ENCODE measurements at places on chromosomes 5 and 9.

DNA sequence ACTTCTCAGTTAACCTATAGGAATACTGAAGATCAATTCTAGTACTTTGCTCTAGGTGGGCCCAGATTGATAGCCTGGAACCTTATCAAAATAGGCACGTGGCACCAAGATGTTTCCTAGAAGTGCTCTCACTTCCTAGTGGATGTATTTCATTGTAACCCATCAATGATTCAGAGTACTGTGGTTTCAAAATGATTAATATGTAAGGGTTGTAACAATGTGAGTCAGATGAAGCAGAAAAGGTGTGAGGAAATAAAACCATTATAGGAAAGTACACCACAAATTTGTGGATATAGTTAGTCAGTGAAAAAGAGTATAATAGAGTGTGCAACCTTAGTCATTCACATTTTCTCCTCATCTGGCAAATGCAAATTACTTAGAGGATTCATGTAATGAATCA lies 177.3 kb upstream of the FST start:
- DNase-seq, result peak; percentile 68

DNA sequence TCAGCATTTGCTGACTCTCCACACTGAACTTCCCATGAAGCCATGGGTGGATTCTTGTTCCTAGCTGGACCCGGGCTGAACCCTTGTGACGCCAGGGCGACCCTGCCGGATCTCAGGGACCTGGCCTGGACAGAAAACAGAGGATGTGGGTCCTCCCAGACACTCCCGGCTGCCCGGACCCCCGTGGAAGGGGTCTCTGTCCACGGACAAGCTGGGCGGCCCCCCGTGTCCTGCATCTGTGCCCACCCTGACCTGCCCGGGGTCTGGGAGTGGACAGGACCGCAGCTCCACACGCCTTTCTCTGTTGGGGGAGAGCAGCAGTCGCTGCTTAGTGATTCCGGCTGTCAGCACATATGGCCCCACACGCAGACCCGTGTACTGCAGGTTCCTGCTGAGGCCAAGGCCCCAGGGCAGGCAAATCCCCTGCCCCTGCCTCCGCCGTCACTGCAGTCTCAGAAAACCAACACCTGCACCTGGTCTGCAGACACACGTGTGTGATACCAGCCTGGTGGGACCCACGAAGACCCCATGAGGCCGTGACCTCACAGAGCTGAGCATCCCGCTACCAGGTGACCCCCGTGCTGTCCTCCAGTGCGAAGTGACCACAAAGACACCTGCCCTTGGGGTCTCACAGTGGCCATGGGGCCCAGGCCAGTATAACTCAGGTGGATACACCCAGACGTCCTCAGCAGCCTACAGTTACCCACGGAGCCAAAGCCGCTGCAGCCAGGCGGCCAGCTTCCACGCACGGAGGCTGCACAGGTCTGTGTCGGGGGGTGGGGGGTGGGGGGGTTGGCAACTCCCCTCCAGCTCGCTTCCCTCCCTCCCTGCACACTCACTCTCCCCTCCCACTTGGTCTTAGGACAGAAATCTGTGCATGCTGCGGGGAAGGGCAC lies 50.6 kb downstream of the NKD2 start:
- DNase-seq, result no peak

DNA sequence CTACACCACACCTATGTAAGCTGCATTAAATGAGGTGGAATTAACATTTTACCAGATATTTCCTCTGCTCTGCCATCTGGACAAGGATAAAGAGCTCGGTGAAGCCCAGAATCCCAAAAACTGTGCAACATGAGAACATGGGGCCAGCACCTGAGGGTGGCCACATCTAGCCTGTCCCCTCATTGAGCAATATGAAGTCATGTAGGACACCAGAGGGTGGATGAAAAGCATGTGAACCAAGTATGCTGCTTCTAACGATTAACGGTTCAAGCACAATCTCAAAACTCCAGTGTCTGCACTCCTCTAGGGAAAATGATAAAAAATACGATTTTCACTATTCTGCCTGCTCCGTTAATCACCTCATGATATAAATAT lies 545.8 kb downstream of the EBF1 start:
- no peak for DNase-seq

DNA sequence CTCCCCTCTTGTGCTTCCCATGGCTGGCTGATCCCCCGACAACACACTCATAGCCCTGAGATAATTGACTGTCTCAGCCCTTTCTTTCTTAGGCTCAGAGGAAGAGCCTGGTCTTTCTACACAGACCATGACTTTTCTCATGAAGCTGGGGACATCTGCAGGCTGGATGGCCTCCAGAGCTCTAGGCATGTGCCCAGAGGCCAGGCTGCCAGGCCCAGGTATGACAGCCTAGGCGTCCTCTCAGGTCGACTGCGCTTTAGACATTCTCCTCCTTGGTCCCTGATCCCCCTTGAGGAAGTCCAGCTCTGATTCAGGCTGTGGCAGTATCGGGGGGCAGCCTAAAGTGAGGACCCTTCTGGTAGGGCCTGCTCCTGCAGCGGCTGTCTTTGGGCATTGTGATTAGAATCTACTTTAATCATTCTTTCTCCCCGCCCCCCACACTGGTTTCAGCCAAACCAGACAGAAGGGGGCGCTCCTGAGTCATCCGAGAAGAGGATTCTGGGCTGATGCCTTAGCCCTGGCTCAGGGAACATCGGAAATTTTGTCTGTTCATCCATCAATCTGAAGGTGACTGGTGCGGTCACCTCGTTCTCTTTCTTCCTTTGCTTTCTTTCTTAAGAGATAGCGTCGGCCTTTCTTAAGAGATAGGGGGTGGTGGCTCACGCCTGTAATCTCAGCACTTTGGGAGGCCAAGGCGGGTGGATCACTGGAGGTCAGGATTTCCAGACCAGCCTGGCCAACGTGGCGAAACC lies 66.5 kb upstream of the HSPA9 start:
- peak; percentile 70 for DNase-seq

- DNase-seq, result no peak
Observed at GRCh38 chr5:91477408-91477807, 94.3 kb upstream of the ARRDC3 start.

DNA sequence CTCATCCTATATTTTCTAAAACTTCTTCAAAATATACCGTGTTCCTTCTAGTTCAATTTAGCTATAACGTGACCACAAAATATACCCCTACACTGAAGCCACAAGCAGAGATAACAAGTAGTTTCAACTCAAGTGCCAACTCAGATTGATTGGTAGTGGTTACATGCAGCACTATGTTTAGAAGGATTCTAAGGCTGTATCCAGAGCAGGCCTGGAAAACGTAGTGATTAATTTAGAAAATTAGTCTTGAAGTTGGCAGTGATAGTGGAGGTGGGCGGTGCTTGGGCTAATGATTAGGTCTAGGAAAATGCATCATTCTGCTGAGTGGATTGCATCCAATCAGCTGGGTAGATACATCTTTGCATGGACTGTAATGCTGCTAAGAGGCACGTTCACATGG lies 61.5 kb downstream of the MAMDC2 start:
- no peak for DNase-seq

DNA sequence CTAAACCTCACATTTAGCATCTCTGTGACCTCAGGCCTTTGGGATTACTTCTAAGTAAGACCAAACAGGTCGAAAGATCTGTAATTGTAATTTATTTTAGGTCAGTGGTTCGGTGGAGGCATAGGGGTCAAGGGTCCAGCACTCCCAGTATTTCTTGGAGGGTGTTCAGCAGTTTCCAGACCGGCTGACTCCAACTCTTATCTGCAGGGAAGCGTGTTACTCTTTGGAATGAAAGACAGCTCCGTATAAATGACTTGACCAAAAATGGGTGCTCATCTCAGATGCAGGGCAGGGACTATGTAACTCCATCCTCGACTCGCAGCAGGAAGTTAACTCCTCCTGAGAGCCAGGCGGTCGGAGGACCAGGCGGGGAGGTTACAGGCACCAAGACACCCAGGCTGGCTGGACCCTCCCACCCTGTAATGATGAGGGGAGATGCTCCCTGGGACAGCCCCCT lies 620 bp upstream of the VPS13A start:
- DNase-seq, result no peak

DNA sequence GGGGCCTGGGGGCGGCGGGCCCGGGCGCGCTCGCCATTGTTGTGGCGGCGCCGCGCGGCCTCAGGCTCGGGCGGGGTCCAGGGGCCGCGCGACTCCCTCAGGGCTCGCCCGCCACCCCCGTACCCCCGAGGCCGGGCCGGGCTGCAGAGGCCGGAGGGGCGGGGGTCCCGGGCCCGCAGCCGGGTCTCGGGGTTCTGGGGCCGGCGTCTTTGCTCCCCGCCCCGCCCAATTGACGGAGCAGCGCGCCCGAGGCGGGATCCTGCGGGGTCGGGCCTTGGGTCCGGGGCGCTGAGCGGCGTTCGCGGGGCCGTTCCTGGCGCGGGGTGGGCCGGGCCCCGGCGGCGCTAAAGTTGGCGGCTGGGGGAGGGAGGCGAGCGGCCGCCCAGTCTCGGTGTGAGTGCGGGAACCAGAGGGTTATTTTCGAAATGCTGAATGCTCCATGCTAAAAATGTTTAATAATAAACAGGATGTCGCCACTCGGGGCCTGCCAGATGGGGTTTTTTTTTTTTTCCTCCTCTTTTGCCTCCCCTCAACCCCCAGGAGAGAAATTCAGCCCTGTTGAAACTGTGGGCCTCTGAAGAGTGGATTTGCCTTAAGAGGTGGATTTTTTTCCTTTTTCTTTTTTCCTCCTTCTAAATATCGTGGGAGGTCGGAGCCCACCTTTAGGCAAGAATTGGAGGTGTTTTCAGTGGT lies 724 bp downstream of the PRRC2B start:
- peak; percentile 58 for DNase-seq

Measured in AG08395 (cell line).